ENCODE measurements at places on chromosomes 1 and 21.

GRCh38 chr1:97144527-97144926 lies 422.9 kb downstream of the PTBP2 start:
- no peak for DNase-seq

DNA sequence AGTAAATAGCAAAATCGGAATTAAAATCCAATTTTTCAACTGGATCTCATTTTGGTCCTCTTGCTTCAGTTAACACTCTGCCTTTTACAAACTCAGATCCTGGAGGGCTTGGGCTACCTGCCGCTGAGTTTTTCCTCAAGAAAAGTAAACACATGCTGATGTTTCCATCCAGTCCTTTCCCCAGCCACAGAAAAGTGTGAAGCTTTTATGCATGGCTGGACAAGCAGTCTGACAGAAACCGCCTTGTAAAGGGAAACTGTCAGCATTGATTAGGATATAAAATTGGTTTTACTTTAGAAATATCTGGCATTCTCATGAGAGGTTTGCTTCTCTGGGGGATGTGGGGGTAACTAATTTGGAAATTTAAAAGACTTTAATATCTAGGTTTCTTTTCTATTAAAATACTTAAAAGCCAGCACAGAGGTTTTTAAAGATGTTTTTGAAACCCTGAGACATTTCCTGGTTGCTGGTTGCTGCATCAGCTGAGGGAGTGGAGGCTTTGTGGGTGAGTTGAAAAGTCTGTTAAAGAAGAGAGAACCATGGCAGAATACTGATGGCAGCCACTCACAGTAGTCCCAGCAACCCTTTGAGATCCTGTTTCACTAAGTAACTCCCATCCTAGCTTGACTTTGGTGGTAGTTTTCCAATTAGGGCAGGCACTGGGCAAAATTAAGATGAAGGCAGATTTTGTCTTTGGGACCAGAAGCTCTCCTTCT lies 238.3 kb downstream of the PAPPA2 start:
- no peak for DNase-seq

- DNase-seq: no peak
Measured at GRCh38 chr21:43752758-43753438, 23.2 kb downstream of the CSTB start.

- no peak for DNase-seq
Measured at GRCh38 chr1:43931711-43932660, 1.6 kb upstream of the ARTN start.

DNA sequence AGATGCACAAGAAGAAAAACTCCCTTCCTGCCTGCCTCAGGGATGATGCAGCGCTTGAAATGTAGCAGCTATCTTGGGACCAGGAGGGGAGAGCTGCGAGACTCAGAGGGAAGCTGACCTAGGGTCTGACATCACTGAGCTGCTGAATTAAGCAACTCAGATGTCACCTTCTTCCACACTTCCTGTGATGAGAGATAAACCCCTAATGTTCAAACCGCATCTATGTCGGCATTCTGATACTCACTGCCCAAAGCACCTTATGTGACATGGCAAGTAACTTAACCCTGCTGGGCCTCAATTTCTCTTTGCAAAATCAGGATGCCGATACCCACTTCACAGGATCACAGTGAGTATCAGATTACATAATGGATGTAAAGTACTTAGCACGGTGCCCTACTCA lies 9.1 kb upstream of the AK2 start:
- DNase-seq: no peak
